ENCODE measurements at places on chromosomes 13 and 19.

DNA sequence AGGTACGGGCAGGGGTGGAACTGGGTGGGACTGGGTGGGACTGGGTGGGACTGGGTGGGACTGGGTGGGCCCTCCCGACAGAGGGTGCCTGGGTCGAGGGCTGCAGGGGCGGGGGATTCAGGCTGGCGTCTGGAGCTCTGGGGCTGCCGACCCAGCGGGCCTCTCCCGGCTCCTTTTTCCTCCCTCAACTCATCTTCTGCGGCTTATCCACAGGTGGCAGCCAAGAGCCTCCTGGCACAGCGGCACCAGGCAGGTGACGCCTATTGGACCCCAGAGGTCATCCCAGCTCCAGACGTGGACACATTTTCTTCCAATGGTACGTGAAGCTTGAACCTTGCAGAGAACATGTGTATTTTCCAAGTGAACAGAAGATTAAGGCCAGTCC, 533 bp downstream of the ZNF544 start:
- no peak for DNase-seq

DNA sequence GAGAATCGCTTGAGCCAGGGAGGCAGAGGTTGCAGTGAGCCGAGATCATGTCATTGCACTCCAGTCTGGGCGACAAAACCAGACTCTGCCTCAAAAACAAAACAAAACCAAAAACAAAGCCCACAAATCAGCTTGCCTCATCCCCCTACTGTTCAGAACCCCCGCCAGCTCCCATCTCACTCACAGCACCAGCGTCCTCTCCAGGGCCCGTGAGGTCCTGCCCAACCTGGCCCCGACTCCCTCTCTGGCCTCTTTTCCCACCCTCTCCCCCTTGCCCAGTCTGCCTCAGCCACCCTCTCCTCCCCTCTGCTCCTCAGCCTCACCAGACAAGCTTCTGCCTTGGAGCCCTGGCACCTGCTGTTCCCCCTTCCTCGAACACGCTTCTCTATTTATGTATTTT, 3.8 kb downstream of the SLC8A2 start:
- no peak for DNase-seq

GRCh38 chr19:28307487-28307886, 905.5 kb downstream of the UQCRFS1 start:
- no peak for DNase-seq

DNA sequence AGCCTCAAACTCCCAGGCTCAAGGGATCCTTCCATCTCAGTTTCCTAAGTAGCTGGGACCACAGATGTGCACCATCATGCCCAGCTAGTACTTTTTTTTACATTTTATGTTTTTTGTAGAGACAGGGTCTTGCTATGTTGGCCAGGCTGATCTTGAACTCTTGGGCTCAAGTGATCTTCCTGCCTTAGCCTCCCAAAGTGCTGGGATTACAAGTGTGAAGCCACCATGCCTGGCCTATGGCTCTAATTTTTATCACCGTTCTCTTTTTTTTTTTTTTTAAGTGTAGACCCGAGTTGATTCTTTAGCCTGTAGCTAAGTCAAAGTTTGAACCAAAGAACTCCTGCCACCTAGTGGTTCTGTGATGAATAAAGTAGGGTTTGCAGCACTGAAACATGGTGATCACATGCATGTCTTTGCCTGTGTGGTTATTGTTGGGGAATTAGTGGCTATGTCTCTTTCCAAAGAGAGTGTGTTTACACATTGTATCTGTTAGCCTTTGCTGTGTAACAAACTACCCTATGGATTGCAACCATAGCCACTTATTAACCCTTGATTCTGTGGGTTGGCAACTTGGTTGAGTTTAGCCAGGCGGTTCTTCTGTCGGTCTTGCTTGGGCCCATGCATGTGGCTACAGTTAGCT, 11.6 kb downstream of the NFILZ start:
- no peak for DNase-seq

DNA sequence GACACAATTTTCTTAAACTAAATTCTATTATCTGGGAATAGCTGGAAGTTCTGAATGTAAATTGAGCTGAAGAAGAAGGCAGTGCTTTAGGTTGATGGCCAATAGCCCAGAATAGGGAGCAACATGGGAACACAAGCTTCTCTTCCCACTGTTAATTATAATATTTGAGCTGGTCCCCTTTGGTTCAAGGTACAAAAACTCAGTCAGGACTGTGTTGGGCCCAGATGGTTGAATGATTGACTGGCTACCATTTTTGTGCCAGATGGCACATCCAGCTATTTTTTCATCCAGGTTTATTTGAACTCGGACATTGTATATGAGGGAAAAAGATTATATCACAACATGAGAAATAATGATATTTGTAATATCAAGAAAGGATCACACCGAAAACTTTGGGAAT, 458.9 kb downstream of the SLITRK1 start:
- DNase-seq: no peak

- DNase-seq: no peak
Measured at GRCh38 chr13:85519363-85519762, 279.9 kb downstream of the SLITRK6 start.

DNA sequence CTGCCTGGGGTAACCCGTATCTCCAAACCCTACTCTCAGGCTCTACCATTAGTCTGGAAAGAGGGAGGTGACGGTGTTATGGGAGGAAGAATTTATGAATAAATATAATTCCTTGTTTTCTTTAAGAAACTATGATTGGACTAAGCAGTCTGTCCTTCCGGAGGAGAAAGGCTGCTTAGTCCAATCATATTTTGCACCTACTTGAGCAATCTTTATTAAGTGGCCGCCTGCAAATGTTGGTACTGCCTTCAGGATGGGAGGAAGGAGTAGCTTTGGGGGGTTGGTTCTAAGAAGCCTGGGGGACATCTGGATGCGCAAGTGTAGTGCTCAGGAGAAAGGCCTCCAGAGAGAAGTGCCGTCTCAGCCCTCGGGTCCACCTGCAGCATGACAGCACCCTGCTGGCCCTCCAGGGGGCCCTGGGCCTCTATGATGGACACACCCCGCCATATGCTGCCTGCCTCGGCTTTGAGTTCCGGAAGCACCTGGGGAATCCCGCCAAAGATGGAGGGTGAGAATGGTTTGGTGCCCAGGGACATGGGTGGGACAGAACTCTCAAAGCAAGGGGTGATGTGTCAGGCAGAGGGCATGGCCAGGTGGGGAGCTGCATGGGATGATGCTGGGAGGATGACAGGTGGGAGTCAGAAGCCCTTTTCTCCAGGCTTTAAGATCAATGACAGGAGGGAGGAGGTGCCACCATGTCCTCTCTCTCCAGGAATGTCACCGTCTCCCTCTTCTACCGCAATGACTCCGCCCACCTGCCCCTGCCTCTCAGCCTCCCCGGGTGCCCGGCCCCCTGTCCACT, 4.1 kb downstream of the ACP4 start:
- no peak for DNase-seq

- no peak for DNase-seq
Measured at GRCh38 chr13:32282096-32282711, 33.0 kb downstream of the ZAR1L start.
